ENCODE measurements at places on chromosomes 13 and 19.
A peak's percentile ranks its signal among the peaks of the same experiment; 100 is the strongest.

GRCh38 chr13:114002009-114002544 is 28.2 kb upstream of the C13orf46 start:
- DNase-seq, result no peak

- DNase-seq, result no peak
Observed at GRCh38 chr13:77853703-77854102, 64.9 kb downstream of the EDNRB start.

- DNase-seq, result no peak
Observed at GRCh38 chr13:113293686-113294085, 3.4 kb upstream of the LAMP1 start.

- DNase-seq, result no peak
Observed at GRCh38 chr19:42571116-42571515, 23.6 kb downstream of the CEACAM8 start.

- DNase-seq, result no peak
Observed at GRCh38 chr13:75186379-75186778, 295.6 kb downstream of the TBC1D4 start.

DNA sequence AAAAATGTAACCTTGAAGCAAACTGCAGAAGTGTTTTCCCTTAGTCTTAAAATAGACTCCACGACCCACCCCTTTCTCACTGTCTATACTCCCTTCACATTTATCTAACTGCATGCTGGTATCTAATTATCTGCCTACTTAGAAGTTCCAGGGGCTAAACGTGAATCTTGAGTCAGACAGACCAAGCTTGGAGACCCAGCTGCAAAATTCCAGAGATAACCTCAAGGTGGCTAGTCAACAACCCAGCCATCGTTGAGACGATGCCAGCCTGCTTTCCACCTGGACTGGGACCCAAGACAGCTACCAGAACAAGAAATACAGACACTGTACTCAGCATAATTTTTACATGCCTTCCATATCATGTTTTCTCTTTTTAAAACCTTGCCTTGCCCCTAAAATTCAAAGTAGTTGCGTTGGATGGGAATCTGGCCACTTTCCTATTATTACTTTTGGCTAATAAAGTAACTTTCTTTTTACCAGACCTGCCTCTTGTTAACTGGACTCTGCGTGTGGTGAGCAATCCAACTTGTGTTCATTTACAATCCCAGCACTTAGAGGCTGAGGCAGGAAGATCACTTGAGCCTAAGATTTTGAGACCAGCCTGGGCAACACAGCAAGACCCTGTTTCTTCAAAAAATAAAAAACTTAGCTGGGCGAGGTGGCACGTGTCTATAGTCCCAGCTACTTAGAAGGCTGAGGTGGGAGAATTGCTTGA is 82.3 kb downstream of the CDADC1 start:
- DNase-seq, result no peak

GRCh38 chr13:106633321-106633720 is 65.4 kb upstream of the ARGLU1 start:
- no peak for DNase-seq

DNA sequence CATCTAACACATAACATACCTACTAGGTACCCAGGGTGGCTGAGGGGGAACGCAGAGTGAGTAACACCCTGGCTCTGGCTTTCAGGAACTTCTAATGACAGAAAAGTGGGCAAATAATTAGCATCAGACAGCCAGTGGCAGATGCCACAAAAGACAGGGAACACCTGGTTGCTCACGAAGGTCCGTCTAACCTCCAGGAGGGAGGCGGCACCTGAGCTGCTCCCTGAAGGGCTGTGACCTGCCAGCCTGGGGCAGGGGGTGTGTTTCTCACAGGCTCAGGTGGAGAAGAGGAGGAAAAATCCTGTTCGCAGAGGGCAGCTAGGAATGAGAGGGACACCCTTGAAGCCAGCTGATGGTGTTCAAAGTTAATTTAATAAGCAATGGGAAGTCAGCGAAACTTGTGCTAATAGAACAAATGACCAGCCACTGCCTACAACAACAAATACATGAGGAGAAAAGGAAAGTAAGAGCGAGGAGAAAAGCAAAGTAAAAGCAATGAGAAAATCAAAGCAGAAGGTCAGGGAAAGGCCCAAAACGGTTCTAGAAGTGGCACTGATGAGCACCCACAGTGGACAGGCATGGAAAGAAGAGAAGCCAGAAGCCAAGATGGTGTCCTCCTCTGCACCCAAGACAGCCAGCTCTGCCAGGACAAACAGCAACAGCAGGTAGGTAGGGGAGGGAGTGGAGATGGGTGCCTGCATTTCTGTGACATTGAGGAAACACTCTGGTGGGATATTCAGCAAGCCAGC is 87.3 kb downstream of the STK24 start:
- DNase-seq, result no peak

DNA sequence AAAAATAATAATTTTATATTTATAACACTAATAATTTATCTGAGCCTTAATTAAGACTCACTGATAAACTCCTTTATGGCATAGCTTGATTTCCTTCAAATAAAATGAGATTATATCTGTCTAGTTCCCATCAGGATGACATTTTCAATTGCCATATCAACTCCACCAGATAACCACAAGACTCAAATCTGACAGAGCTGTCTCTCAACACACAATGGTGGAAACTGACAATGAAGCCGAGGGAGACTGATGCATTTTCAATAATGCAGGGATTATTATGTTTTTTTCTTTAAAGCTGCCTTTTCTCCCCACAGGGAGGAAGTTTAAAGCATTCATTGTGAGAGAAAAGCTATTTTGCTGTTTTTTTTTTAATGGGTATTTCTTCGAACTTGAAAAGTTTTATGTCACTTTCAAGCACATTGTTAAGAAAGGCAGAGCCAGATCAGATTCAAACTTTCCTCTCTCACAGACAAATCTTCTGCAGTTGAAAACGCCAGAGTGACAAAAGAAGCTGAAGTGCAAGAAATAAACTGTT is 1326.9 kb upstream of the MIR17HG start:
- DNase-seq, result no peak

GRCh38 chr19:35789978-35790944 is 14.9 kb downstream of the ARHGAP33 start:
- DNase-seq, result no peak

- no peak for DNase-seq
Observed at GRCh38 chr13:91767651-91768050, 369.2 kb downstream of the GPC5 start.

GRCh38 chr19:46821512-46822409 is 28.9 kb downstream of the AP2S1 start:
- DNase-seq, result peak; percentile 82

DNA sequence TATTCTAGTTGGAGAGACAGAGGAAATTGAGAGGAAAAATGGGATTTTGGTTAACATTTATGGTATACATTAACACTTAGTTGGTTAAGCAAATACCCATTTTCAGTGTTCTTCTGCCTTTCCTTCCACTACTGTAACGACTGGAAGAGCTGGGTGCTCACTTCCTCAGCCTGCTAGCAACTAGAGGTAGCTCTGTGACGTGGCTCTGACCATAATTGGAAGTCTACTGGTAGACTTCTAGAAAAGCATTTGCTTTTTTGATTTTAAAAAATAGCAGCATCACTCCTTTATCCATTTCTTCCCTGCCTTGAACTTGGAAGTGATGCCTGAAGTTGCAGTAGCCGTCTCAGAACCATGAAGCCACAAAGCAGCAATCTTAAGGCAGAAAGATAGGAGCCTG is 15.9 kb downstream of the NHLRC3 start:
- DNase-seq, result no peak

DNA sequence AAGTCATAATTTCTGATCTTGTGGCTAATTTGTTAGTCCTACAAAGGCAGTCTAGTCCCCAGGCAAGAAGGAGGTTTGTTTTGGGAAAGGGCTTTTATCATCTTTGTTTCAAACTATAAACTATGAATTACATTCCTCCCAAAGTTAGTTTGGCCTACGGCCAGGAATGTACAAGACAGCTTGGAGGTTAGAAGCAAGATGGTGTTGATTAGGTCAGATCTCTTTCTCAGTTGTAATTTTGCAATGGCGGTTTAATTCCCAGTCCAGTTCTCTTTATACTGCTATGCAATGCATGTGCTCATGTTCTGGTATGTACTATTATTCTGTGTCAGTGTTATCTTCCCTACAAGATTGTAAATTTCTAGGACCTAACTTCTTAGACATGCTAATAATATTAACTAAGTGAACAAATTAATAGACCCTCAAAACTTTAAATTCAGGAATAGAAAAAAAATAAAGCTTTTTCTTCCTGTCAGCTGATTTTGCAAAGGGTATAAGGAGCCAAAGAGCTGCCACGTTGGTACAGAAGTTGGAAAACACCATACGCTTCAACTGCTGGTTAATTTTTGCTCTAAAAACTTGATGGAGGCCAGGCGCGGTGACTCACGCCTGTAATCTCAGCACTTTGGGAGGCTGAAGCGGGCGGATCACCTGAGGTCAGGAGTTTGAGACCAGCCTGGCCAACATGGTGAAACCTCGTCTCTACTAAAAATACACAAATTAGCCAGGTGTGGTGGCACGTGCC is 1.3 kb upstream of the DNAJC15 start:
- DNase-seq, result no peak

- no peak for DNase-seq
Observed at GRCh38 chr13:20198781-20199180, 6.0 kb upstream of the GJB2 start.

DNA sequence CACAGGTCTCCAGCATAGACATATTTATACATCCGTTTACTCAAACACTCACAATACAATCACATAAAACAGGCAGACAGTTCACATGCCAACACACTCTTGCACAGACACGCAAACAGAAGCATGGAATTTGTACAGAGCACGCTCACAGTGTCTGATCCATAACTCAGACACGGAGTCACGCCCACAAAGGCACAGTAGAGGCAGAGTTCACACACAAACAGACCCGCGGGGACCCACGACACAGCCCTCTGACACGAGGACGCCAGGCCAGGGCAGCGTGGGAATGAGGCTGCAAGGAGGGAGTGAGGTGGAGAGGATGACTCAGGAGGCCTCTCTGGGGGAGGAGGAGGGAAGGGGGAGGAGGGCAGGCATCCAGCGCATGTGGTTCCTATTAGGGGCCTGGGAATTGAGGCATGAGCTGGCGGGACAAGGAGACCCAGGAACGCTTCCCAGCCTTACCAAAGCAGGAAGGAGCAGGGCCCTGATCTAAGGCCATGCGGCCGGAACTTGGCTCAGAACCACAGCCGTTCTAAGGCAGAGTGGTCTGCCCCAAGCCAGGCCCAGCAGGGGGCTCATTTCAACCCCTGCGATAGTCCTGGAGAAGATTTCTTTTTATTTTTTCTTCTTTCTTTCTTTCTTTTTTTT is 9.1 kb upstream of the OLFM2 start:
- DNase-seq, result no peak

GRCh38 chr13:50149932-50150331 is 134.7 kb downstream of the KCNRG start:
- no peak for DNase-seq

DNA sequence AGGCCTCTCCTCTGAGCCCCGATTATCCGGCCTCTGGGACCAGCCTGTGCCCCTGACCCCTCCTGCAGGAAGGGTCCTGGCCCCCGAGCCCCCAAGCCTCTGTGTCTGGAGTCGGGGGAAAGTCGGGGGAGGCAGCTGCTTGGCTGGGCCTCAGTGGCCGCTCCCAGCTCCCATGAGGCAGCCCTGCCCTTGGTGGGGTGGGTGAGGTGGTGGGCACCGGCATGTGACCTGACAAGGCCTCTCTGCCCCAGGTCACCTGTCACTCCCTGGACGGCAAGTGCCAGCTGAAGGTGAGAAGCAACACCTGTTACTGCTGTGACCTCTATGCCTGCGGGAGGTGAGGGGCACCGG is 41.5 kb downstream of the TMEM255B start:
- DNase-seq, result no peak
